ENCODE measurements at places on chromosomes 1 and 21. TPM values are rescaled to one million over a fixed set of nuclear protein-coding genes. Genes with fewer than 3 reads are reported as not detected.

DNA sequence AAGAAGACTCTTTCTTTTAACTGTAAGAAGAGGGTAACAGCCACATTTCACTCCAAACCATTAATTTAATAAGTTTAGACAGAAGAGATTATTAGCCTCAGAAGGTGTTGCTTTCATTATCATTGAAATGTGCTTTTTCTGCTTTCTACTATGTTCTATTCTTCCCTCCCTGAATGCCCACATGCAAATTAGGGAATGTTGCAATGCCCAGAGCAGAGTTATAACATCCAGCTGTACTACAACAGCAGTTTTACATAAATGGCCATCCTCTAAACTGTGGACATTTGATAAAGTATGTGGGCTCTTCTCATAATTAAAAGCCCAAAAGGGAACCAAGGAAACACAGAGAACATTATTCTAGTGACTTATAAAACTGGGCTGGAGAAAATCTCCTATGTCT lies 82.2 kb upstream of the SOD1 start:
- no peak overlapping the region for H3K27ac ChIP-seq
- H3K36me3 ChIP-seq = no peaks in the 10 kb centered on the region

The RIIAD1 gene
- total RNA-seq = not detected

- no peaks in the 10 kb centered on the region for H3K27me3 ChIP-seq
- DNase-seq = no peak
- peaks cover 62% of the 10 kb centered on the region for H3K36me3 ChIP-seq
- H3K4me1 ChIP-seq = peaks cover 31% of the 10 kb centered on the region
- H3K27ac ChIP-seq = peak overlapping the region; percentile 87
These were observed 22.3 kb downstream of the MEF2D start for GRCh38 chr1:156478250-156478627.

DNA sequence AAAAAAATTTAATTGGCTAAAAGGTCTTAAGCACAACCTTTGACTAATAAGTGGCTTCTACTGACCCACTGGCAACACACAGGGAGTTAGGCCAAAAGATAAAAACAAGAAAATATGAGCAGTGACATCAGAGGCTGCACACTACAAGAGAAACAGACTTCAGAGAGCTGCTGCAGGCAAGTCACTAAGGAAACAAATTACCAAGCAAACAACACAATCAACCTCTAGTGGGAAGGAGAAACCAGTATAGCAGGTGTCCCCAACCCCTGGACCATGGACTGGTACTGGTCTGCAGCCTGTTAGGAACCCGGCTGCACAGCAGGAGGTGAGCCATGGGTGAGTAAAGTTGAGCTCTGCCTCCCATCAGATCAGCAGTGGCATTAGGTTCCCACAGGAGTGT lies 20.8 kb upstream of the ENSA start:
- H3K27me3 ChIP-seq = no peaks in the 10 kb centered on the region
- H3K36me3 ChIP-seq = peaks cover 23% of the 10 kb centered on the region
- no peak overlapping the region for H3K27ac ChIP-seq
- H3K4me1 ChIP-seq = no peaks in the 10 kb centered on the region
- no peak overlapping the region for H3K4me3 ChIP-seq

The AIRE gene
- not detected for total RNA-seq

DNA sequence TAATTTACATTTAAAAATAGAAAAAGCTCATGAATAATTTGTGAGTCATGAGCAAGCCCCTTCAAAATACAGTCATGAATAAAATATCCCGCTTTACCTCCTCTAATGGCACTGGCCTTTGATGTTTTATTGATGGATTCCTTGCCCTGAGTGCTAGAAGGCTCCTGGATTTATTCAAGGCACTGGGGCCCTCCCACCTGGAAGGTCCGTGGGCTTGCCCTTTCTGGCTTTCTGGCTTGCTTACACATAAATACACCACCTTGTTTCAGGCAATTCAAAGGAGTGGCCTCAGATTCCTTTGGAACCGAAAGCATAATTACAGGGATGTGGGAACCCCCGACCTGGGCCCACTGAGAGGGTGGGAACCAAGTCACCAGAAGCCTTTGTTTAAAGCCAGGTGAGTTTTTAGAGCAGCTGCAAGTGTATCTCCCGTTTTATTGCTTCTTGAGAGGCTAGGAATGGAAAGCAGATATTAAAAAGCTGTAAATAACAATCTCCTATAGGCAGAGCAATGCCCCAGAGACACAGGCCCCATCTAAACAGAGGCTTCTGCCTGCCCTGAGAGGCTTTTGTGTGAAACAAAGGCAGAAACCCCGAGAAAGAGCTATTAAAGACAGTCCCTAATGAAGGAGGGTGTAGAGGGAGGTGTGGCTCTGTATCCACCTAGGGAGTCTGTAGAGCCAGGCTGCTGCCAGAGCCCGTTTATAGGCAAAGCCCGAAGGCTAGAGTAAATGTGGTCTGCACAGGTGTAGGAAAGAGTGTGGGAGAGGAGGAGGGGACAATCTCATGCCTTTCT lies 126.4 kb downstream of the FAM78B start:
- H3K27me3 ChIP-seq = no peaks in the 10 kb centered on the region
- no peak overlapping the region for H3K4me3 ChIP-seq
- H3K4me1 ChIP-seq = no peaks in the 10 kb centered on the region
- no peak for DNase-seq

The KCNE2 gene
- total RNA-seq = not detected

DNA sequence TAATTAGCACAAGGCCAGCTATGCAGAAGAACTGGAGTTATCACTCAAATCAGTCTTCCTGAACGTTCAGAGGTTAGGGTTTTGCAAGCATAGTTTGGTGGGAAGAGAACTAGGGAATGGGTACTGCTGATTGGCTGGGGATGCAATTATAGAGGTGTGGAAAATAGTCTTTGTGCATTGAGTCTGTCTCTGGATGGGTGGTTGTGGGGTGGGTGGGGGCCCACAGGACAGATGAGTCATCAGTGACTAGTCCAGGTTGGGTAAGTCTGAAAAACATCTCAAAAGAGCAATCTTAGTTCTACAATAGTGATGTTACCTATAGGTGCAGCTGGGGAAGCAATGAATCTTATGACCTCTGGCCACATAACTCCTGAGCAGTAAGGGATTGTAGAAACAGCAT lies 89.7 kb upstream of the HMCN1 start:
- H3K4me1 ChIP-seq = peaks cover 33% of the 10 kb centered on the region
- H3K4me3 ChIP-seq = no peak overlapping the region
- peak overlapping the region; percentile 84 for H3K27ac ChIP-seq
- H3K27me3 ChIP-seq = no peaks in the 10 kb centered on the region
- no peaks in the 10 kb centered on the region for H3K36me3 ChIP-seq

- H3K4me3 ChIP-seq = no peak overlapping the region
- H3K27ac ChIP-seq = no peak overlapping the region
- no peaks in the 10 kb centered on the region for H3K27me3 ChIP-seq
- no peak for DNase-seq
These were observed 88.6 kb upstream of the HNRNPU start for GRCh38 chr1:244952940-244953339.

GRCh38 chr1:53046930-53047329 lies 15.1 kb upstream of the PODN start:
- H3K36me3 ChIP-seq = peaks cover 27% of the 10 kb centered on the region
- peaks cover 45% of the 10 kb centered on the region for H3K4me1 ChIP-seq
- H3K27ac ChIP-seq = peak overlapping the region; percentile 61

The C4BPB gene
- total RNA-seq = not detected

DNA sequence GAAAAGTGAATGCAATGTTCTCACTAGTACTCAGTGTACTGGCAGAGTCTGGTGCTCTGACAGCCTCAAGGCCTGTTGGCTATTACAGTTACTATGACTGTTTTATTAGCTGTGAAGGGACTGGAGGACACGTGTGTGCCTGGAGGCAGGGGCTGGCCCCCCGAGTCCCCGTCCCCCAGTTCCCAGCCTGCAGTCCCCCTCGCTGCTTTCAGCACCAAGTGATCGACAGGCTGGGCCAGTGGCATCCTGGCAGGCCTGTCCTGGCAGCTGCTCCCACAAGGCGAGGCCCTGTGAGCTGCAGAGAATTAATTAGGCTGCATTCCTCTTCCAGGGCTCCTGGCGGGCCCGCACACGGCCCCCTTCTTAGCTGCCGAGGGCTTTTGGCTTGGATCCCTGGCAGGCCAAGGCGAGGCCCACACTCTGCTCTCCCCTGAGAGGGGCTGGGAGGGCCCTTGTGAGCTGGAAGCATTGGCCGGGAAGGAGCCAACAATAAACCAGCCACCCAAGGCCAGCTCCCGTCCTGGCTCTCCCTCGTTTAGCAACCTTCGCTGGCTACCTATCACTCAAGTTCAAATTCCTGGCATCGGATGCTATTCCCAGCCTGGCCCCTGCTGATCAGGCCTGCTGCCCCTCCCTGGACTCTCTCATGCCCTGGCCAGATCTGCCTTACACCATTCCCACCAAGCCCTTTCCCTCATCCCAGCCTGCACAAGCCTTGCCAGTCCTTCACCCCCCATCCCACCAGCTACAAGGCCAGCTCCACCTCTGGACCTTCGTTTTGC lies 9.8 kb downstream of the EDN2 start:
- no peak overlapping the region for H3K27ac ChIP-seq
- no peak overlapping the region for H3K4me3 ChIP-seq
- DNase-seq = peak; percentile 16
- H3K27me3 ChIP-seq = no peaks in the 10 kb centered on the region
- H3K36me3 ChIP-seq = no peaks in the 10 kb centered on the region

The CELA3A gene
- total RNA-seq = not detected

DNA sequence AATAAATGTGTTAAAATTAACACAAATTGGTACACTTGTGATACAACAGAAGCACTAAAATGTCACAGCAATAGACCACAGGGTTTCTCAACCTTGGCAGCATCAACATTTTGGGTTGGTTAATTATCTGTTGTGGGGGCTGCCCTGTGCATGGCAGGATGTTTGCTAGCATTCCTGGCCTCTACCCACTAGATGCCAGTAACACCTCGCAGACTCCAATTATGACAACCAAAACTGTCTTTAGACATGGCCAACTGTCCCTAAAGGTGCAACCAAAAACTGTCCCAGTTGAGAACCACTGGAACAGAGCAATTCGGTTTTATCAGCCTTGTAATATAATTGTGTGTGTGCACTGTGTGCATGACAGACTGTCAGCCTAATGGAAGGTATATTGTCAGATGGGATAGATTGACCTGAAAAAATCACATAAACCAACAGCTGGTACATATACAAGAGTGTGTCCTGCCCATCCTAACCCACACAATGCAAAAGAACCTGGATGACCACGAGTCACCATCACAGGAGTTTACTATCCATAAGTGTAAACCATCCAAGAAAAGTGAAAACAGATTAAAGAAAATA lies 13.5 kb upstream of the ERG start:
- DNase-seq = no peak
- 0 out of 2 replicates have a peak, but pooled peaks cover 3% of the 10 kb centered on the region for H3K27me3 ChIP-seq
- no peaks in the 10 kb centered on the region for H3K4me1 ChIP-seq

- H3K27ac ChIP-seq = no peak overlapping the region
- H3K36me3 ChIP-seq = no peaks in the 10 kb centered on the region
- peaks cover 4% of the 10 kb centered on the region for H3K4me1 ChIP-seq
- DNase-seq = no peak
These were observed 8.0 kb upstream of the PTPRC start for GRCh38 chr1:198630863-198631262.

DNA sequence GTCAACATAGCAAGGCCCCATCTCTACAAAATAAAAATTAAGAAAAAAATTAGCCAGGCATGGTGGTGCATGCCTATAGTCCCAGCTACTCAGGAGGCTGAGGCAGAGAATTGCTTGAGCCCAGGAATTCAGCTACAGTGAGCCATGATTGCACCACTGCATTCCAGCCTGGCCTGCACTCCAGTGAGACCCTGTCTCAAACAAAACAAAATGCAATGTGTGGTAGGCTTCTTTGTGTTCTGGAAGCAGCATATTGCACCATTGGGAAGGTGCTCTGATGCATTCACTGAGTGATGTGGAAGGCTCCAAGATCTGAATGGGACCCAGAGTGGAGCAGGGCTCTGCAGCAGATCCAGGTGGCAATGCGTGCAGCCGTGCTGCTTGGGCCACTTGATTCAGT lies 99.6 kb upstream of the COG2 start:
- H3K4me3 ChIP-seq = no peak overlapping the region
- no peaks in the 10 kb centered on the region for H3K36me3 ChIP-seq
- H3K27me3 ChIP-seq = peaks cover 9% of the 10 kb centered on the region
- H3K4me1 ChIP-seq = no peaks in the 10 kb centered on the region
- no peak overlapping the region for H3K27ac ChIP-seq
- DNase-seq = no peak

The ITPKB gene
- total RNA-seq = 0.86 TPM

GRCh38 chr1:232962761-232963745 lies 12.6 kb downstream of the NTPCR start:
- no peaks in the 10 kb centered on the region for H3K27me3 ChIP-seq
- no peak overlapping the region for H3K27ac ChIP-seq
- no peak overlapping the region for H3K4me3 ChIP-seq
- DNase-seq = peak; percentile 28
- peaks cover 5% of the 10 kb centered on the region for H3K36me3 ChIP-seq

The TMEM82 gene
- total RNA-seq = not detected

DNA sequence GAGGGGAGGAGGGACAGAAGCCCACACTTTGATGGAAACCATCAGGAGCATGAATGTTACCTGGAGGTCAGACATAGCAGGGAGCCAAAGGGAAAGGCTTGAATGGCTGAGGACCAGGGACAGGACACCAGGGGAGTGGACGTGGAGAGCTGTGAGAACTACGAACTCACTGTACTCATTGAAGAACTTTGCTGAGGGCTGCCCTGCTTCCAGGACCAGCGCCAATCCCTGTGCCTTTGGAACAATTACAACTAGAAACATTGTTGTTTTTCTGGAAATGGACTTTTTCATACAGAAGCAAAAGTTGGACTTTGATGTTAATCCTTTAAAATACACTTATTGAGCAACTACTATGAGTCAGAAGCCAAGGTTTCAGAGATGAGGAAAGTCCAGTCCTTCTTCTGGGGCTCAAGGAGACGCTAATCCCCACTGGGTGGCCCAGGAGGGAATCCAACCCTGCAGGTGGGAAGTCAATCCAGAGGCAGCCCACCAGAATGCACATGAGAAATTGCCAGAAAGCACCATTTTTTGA lies 12.9 kb downstream of the TSPAN2 start:
- no peaks in the 10 kb centered on the region for H3K27me3 ChIP-seq
- H3K27ac ChIP-seq = no peak overlapping the region
- H3K4me1 ChIP-seq = peaks cover 18% of the 10 kb centered on the region
- peak; percentile 73 for DNase-seq

GRCh38 chr21:15433091-15433490 lies 296.7 kb upstream of the USP25 start:
- H3K27ac ChIP-seq = no peak overlapping the region
- peaks cover 14% of the 10 kb centered on the region for H3K4me1 ChIP-seq
- H3K4me3 ChIP-seq = no peak overlapping the region
- no peak for DNase-seq
- no peaks in the 10 kb centered on the region for H3K27me3 ChIP-seq

The BATF3 gene
- 0.86 TPM for total RNA-seq

The MATN1 gene
- total RNA-seq = not detected

DNA sequence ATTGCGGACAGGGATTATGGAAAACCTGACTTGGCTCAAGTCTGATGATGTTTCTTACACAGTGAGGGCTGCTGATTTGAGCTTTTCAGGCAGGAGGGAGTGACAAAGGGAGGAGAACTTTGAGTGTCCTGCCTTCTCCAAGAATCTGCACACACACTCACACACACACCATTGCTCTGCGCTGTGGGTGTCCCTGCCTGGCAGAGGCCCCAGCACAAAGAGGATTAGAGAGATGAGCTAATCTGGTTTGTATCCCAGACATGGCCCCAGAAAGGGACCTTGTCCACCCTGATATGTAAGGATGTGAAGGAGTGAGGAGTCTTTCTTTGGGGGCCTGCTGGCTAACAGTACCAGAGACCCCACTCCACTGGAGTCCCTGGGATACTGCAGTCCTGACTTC lies 5.9 kb upstream of the WNT2B start:
- H3K27me3 ChIP-seq = no peaks in the 10 kb centered on the region
- H3K36me3 ChIP-seq = no peaks in the 10 kb centered on the region
- H3K4me3 ChIP-seq = no peak overlapping the region
- DNase-seq = peak; percentile 67
- no peak overlapping the region for H3K27ac ChIP-seq

The CFHR4 gene
- total RNA-seq = not detected

Data from GM23248 (cell line).